Right ventricle myocardium inferior (tissue), 1 donor: ENCODE measurements at places on chromosomes 7 and 10.

- DNase-seq: no peak
These were observed 69.5 kb upstream of the VOPP1 start for GRCh38 chr7:55641811-55642210.

DNA sequence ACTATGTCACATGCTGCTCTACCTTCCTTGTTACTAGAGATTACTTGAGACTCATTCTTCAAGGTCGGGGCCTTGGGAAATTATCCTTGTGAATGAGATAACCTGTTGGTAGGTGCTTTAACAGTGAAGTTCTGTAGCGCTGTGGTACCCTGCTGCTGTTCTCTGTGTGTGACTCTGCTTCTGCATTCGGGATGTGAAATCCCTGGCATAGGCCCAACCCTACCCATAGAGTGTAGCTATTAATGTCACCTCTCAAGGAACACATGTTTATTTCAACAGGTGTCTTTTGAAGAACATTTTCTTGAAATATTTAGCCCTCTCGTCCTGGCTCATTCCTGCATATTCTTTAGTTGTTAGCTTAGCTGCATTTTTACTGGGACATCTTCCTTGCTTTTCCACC lies 41.8 kb upstream of the TMEM236 start:
- DNase-seq: no peak

GRCh38 chr10:18205098-18205834 lies 65.0 kb downstream of the CACNB2 start:
- no peak for DNase-seq

GRCh38 chr10:78331391-78331922 lies 297.8 kb downstream of the RPS24 start:
- DNase-seq: no peak

- no peak for DNase-seq
These were observed 78.4 kb downstream of the SLC16A9 start for GRCh38 chr10:59631237-59631636.

GRCh38 chr7:132030883-132031282 lies 474.5 kb upstream of the PODXL start:
- DNase-seq: no peak

DNA sequence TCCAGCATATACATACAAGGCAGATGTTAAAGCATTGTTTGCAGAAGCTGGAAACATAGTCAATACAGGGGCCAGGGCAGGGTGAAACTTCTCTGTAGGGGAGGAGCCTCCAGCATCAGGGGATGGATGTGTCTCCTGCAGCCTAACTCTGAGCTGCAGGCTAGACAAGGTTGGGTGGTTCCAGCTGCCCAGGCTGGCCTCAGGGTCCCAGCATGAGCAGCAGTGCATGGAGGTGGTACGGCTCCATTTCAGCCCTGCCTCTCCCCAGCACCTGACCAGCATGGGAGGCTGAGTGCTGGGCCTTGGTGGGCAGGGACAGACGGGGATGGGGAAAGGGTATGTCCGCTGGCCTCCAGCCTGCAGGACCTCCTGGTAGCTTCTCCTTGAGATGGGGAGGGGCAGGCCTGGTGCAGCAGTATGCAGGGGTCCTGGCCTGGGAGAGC lies 7.4 kb upstream of the TBRG4 start:
- DNase-seq: no peak

DNA sequence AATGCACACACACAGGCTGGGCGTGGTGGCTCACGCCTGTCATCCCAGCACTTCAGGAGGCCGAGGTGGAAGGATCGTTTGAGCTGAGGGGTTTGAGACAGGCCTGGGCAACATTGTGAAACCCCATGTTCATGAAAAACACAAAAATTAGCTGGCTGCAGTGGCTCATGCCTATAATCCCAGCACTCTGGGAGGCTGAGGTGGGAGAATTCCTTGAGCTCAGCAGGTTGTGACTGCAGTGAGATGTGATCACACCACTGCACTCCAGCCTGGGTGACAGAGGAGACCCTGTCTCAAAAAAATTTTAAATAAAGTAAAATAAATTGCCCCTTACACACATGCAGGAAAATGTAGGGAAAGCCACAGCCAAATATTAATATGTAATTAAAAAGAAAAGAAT lies 44.1 kb downstream of the RNF32 start:
- DNase-seq: no peak

DNA sequence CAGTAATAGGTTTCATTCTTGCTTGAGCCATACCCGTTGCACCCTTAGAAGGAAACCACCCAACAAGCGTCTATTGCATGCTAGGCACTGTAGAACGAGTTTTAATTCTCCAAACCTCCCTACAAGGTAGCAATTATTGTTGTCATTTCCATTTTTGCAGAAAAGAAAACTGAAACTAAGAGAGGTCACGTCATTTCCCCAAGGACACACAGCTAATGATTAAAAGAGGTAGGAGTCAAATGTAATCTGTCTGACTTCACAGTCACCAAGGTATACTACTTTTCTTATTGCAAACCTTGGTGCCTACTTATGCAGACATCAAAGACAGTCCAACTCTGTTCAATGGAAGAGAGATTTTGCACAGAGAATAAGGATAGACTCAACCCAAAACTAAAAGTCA lies 49.1 kb upstream of the C1QL3 start:
- no peak for DNase-seq

- DNase-seq: no peak
These were observed 268.4 kb downstream of the TCERG1L start for GRCh38 chr10:131043039-131043691.

DNA sequence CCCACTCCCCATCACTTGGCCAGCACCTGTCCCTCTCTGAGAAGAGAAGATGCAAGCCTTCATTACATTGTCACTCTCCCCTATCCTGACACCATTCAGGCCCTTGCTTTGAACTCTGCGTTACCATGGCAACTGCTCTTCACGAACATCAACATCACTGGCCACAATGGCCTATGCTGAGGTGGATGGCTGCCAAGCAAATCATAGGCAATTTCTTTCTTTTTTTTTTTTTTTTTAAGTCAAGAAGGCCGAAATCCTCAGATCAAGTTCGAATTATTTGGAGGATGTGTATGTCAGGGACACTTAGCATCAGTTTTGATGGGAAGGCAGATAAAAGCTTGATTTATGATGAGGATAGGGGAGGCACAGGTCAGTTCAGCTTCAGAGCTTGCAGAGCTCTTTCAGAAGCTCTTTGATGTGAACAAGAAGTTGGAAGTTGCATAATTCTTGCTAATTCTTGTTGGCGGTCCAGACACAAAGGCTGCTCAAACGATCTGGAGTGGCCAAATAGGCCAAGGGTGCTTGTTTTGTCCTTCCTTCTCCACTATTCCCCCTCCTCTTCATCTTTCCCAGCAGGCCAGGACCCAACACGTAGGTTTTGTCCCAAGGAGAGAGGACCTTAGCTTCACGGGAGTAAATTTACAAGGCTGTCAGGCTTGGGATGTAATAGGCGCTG lies 179.9 kb upstream of the NPVF start:
- DNase-seq: no peak

GRCh38 chr10:131810805-131811629 lies 89.8 kb upstream of the PPP2R2D start:
- peak; percentile 20 for DNase-seq

GRCh38 chr7:41003977-41004376 lies 698.9 kb downstream of the INHBA start:
- no peak for DNase-seq

DNA sequence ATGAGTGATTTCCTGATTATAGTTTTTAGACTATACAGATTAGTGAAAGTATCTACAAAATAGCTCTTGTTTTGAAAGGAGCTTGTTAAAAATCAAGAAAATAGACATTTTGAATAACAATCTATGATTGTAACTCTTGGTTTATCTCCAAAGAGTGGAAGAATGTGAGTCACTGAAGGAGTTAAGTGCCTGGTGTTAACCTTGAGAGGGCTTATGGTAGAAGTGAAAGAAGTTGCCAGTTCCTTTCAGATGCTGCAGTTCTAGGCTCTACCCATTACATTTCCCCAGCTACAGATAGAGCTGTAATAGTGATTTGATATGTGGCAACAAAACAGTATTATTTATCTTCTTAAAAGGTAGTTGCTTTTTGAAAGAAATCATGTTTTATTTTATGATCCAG lies 12.7 kb downstream of the NRBF2 start:
- no peak for DNase-seq

- peak; percentile 77 for DNase-seq
These were observed 501.0 kb upstream of the GALNT17 start for GRCh38 chr7:70630818-70631457.

DNA sequence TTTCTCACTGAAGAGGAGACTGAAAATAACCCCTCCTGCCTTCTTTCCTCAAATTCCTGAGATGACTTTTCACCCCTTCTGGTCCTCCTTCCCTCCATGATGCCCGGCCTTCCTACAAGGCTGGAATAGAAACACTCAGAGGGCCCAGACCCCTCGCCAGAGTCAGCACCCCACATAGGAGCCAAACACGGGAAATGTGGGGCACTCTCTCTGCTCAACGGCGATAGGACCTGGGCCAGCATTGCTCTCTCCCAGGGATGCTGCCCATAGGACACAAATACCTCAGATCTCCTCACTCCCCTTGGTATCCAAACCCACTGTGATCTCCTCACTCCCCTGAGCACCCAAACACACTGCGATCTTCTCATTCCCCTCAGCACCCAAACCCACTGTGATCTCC lies 7.4 kb downstream of the CFAP46 start:
- peak; percentile 4 for DNase-seq

DNA sequence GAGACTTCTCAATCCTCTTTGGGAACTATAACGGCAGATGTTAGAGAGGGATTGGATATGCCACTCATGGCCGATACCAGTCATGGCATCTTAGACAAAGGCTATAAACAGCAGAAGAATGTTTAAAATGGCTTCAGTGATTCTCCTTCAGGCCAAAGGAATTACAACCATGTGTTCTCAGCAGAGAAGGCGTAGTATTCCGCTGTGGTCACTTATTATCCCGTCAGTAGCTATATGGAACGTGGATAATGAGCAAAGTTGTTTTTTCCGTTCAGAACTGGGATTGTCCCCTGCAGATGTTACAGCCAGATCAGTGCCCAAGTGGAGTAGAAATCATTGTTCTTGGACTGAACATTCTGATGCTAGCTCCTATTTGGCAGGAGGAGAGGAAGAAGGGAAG lies 43.1 kb downstream of the TEX36 start:
- no peak for DNase-seq

DNA sequence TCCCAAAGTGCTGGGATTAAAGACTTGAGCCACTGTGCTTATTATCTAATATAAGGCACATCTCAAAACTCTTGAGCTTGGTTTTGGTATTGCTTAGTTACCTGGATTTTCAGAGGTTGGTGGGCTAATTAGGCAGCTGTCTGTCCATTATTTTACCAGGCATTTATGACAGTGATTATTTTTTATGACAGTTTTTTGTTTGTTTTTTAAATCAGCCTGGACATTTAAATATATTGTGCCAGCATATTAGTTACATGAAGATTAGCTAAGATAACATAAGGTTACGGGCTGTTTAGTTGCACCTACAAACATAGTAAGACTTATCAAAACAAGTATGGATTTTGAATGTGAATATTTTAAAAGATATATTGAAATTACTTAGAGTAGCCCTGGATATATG lies 2.6 kb upstream of the ZRANB1 start:
- no peak for DNase-seq

GRCh38 chr7:20466543-20467021 lies 135.9 kb downstream of the ITGB8 start:
- DNase-seq: no peak

- DNase-seq: peak; percentile 32
These were observed 21.3 kb downstream of the YKT6 start for GRCh38 chr7:44222074-44222473.

- DNase-seq: no peak
These were observed 91.1 kb downstream of the BUB3 start for GRCh38 chr10:123245264-123245663.

GRCh38 chr7:74575083-74575784 lies 82.3 kb upstream of the GTF2I start:
- no peak for DNase-seq

GRCh38 chr10:30538086-30538485 lies 91.5 kb downstream of the LYZL2 start:
- no peak for DNase-seq

DNA sequence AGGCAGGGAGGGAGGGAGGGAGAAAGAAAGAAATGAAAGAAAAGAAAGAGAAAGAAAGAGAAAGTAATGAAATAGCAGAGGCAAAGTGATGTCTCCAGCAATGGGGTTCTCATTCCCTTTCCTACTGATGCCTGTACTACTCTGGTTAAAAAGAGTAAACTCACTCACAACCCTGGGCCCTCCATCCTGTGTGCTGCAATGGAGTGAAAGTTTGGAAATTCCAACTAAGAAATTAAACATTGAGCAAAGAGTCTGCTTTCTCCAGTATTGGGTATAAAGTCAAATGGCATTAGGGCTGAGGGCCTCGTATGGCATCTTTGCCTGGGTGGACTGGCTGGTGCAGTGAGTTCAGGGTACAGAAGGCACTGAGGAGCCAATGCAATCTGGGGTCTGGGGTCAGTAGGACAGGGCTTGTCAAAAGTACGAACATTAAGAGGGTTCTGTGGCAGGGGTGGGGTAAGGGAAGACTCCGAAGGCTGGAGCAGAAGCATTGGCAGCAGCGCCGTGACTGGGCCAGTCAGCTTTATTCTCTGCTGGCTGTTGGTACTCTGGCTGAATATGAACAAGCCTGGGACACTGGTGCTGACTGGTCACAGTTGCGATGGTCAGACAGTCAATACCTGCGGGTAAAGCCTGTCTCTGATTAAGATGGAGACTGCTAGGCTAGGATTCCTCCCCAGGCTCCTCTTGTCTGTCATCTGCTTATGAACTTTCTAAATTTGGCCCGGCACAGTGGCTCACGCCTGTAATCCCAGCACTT lies 24.1 kb upstream of the TNS3 start:
- DNase-seq: no peak

DNA sequence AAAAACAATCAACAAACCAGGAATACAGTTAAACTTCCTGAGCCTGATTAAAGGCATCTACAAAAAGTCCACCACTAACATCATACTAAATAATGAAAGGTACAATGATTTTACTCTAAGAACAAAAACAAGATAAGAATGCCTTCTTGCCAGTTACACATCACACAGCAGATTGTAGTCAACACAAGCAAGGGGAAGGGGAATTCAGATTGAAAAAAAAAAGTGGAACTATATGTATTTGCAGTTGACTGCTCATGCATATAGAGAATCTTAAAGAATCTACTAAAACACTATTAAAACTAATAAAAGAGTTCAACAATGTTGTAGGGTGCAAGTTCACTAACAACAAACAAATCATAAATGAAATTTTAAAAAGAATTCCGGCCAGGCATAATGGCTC lies 28.5 kb downstream of the ZNF33B start:
- DNase-seq: no peak

DNA sequence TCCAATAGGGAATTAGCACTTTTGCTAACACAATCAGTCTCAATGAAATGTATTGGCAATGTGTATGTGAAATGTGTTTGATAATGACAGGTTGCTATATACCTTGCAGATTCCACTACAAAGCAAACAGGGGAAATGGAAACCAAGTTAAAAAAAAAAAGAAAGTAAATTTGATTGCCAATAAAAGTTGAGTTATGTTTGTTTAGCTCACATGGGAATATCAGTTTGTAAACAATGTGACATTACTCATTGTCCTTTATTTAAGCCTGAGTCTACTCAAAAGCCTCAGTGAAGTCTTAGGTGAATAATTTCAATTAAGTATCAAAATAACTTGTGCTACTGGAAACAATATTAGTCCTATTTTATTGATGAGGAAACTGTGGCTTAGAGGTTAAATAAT lies 285.2 kb downstream of the CACNA2D1 start:
- no peak for DNase-seq
